ENCODE measurements at places on chromosomes 13 and 19.

- ATAC-seq = no peak
These were observed 1.7 kb downstream of the ETFB start for GRCh38 chr19:51364200-51365106.

GRCh38 chr13:44331912-44332851 lies 41.4 kb upstream of the SERP2 start:
- peak; percentile 58 for ATAC-seq

DNA sequence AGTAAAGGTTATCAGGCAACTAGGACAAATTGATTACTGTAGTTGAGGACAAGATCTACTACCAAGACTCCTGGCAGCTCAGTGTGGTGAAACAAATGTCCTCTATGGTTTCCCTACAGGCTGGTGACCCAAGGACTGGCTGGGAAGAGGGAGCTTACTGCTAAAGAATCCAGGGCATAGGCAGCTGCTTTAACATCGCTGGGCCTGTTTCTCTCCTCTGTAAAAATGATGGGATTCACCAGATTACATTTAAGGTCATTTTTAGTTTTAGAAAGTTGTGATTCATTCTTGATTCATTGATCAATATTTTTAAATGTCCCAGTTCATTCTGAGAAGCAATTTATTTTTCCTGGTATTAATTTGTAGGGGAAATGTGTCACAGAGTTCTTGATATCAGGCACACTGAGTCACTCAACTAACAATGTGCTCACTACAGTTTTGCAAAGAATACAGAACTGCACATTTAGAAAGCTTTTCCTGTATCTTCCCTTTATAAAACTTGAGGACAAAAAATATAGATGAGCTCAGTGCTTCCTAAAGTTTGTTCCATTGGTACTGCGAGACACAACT lies 19.6 kb upstream of the FAM124A start:
- no peak for ATAC-seq

DNA sequence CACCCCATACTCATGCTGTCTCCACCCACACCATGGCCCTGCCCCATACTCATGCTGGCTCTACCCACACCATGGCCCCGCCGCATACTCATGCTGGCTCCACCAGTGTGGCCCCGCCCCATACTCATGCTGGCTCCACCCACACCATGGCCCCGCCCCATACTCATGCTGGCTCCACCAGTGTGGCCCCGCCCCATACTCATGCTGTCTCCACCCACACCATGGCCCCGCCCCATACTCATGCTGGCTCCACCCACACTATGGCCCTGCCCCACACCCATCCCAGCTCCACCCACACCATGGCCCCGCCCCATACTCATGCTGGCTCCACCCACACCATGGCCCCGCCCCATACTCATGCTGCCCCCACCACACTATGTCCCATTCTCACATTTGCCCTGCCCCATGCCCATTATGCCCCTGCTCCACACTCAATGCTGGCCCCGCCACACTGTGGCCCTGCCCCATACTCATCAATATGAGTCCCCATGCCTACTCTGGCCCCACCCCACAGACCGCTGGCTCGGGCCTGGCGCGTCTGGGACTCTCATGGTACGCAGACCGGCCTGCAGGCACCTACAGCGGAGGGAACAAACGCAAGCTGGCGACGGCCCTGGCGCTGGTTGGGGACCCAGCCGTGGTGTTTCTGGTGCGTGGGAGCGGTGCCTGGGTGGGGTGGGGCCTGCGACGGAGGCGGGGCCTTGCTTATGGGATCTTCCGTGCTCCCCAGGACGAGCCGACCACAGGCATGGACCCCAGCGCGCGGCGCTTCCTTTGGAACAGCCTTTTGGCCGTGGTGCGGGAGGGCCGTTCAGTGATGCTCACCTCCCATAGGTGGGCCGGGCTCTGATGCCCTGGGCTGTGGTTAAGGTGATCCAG lies 3.7 kb upstream of the ARHGAP45 start:
- no peak for ATAC-seq

DNA sequence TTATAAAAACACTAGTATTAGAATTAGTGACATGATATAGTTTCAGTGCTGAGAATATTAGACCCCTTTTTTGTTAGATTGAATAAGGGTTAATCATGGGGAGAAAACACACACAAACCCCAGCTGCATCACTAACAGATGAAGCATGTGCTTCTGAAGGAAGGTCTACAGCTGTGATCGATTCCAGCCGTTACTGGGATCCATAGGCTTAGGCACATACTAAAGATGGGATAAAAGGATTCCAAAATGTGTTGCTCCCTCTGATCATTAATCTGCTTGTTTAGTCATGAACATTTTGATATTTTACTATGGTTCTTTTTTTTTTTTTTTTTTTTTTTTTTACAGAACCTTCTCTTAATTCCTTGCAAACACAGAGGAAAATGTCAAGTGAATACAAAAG lies 1591.3 kb downstream of the EFNB2 start:
- no peak for ATAC-seq

- ATAC-seq = no peak
These were observed 7.7 kb downstream of the ZNF253 start for GRCh38 chr19:19873381-19873780.

DNA sequence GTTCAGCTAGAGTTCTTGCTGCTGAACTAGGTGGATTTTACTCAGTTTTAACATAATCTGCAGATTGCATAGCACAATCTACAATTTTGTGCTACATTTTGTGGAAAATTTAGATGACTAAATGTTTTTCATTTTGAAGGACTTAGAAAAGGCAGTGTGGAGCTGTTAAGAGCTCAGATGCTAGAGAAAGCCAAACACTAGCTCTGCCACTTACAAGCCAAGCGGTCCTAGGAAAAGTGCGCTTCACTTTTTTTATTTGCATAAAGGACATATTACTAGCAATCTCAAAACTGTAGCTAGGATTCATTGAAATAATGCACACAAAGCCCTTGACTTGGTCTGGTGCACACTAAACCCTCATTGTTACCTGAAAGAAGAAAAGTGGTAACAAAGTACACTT lies 8.1 kb upstream of the CSNK1A1L start:
- ATAC-seq = no peak

DNA sequence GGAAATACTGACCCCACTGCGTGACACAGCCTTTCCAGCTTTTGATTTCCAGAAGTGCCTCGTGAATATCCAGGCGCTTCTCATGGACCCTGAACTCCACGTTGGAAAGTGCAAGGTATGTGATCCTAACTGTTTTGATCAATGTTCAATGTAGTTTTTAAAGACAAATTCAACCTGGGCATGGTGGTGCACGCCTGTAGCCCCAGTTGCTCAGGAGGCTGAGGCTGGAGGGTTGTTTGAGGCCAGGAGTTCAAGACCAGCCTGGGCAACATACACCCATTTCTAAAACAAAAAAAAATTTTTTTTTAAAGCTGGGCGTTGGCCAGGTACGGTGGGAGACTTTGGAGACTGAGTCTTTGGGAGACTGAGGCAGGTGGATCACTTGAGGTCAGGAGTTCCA lies 31.3 kb downstream of the CATSPERD start:
- no peak for ATAC-seq

GRCh38 chr13:110400786-110401533 lies 93.9 kb downstream of the COL4A2 start:
- no peak for ATAC-seq

DNA sequence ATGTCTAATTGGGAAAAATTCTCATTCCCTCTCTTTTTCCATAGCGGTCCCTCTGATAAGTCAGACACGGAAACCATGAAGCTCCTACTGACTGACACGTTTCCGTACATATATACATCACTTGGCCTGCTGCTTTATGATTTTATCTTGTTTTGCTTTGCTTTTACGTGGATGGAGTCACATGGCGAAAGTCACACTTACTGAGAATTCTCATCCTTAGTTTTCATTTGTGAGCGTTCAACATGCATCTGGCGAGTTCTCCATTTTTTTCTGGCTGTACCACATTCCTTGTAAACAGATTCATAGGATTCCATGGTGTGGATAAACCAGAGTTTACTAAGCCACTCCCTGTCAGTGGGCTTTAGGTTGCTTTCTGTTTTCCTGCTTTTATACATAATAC lies 21.2 kb downstream of the PGPEP1 start:
- no peak for ATAC-seq

DNA sequence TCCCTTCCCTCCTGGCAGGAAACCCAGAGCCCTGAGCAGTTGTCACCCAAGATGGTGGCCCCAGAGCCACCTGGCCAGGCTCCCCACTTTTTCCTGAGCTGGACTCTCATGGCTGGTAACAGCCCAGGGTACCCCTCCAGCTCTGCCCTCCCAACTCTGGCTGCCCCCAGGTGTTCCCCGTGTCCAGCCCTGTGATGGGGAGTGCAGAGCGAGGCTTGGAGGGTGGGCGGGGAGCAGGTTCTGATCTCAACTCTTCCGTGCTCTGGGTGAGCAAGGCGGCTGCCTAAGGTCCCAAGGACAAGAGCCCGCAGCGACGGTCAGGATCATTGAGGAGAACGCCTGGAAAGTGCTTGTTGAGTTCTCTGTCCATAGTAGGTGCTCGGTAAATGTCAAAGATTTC lies 54.7 kb upstream of the GAS6 start:
- ATAC-seq = no peak

DNA sequence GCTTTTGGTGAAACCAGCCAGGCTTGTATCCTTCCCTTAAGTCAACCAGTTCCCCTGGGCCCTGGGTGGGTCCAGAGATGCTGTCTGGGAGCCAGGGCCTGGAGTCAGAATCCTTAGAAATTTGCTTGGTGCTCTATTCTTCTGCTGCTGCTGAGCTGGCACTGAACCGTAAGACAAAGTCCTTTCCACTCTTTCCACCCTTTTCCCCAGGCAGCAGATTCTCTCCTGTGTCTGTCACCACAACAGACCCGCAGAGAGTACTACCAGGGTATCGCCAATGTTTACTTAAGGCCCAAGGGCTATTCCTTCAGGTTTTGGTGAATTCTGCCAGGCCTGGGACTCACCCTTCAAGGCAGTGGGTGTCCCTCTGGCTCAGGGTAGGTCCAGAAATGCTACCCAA lies 12.2 kb downstream of the IFT88 start:
- ATAC-seq = no peak

DNA sequence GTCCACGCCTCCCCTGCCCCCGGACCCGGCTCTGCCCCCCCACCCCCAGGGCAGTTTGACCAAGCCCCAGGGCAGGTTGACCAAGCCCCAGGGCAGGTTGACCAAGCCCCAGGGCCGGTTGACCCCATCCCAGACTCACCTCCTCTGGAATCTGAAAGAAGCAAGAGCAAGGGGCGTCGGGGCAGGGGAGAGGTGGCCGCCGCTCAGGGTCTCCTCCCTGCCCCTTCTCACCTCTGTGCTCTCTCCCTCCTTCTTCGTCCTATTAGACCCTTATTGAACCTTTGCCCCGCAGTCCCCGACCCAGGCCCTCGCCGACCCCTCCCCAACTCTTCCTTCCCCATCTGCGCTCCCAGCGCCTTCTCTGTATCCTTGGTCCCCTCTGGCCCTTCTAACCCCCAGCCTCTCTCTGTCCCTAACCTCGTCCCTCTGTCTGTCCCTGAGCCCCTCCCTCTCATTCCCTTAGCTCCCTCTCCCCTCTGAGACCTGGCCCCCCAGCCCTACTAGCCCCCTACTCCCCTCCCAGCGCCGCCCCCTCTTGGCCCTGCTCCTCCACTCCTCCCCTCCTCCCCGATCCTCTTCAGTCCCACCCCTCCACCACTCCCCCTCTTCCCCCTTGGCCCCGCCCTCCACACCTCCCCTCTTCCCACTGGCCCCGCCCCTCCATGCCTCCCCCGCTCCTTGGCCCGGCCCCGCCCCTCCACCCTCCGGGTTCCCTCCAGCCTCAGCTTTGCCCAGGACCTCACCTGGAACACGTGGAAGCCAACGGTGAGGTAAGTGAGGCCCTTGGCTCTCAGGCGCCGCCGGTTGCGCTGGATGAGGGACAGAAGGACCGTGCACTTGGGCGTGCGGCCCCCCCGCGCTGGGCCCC lies 7.6 kb downstream of the CAPN12 start:
- ATAC-seq = peak; percentile 53

- no peak for ATAC-seq
These were observed 273.8 kb downstream of the LHFPL6 start for GRCh38 chr13:39329182-39329639.

DNA sequence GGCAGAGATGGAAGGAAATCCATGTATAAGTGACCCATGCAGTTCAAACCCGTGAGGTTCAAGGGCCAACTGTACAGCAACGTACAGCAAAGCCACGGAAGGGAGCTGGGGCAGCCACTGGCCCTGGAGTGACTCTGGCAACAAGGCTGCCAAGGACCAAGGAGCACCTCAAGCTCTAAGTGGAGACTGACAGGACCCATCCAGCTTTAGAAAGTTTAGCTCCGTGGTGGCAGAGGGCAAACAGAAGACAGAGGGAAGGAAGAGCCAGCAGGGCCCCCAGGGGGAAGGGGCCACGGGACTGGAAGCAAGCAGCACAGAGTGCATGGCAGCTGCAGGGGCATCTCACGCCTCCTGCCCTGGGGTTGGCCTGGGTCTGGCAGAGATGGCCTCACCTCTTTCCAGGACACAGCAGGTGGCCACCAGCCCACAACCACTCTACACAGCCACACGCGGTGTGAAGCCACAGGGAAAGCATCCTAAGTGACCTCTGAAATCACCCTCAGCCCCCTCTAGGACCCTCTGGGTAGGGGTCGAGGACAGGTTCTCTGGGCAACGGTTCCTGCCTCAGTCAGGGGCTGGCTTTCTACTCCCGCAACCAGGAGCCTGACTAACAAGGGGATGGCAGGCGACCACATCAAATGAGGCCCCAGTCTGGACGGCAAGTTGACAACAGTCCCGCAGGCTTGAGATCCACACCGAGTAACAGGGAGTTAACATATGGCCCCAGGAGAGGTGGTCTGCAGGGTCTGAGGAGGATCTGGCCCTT lies 3.8 kb downstream of the MIER2 start:
- ATAC-seq = no peak

DNA sequence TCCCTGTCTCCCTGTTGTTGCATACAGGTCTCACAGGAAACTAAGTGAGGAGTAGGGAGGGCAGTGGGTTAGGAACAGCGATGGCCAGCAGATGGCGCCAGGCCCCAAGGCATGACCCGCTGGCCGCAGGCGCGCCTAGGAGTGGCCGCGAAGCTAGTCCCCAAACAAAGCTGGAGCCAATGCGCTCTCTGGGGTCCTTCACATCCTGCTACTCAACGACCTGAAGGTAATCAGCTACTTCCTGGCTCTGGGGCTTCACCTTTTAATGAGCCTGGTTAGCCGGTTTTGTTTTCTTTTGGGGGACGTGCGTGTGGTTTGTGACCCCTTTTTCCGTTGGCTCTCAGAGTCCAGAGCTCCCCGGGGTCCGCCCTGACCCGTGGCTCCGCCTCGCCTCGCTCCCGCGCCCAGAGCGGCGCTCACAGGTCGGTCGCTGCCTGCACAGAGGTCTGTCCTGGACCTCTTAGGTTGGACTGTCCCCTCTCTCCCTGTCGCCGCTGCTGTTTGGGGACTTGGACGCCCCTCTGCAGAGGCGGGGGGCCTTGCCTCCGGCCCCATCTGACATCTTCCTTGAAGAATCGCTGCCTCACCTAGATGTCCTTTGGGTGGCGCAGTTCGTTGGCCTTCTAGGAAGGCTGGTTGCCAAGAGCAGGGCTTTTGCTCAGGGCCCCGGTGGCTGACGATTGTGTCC lies 62.2 kb upstream of the GTF3A start:
- peak; percentile 95 for ATAC-seq

- ATAC-seq = no peak
These were observed 49.5 kb upstream of the PCDH17 start for GRCh38 chr13:57582032-57582431.

Data from stimulated activated memory B cell treated with anti-CD40 and anti-IgM and Interleukin-4, amounts not matched to agents 10 μg/mL and 1 μg/mL and 100 μg/mL, for 72 hours (primary cell).